DMS153 (cell line): ENCODE measurements at places on chromosomes 1 and 21.

DNA sequence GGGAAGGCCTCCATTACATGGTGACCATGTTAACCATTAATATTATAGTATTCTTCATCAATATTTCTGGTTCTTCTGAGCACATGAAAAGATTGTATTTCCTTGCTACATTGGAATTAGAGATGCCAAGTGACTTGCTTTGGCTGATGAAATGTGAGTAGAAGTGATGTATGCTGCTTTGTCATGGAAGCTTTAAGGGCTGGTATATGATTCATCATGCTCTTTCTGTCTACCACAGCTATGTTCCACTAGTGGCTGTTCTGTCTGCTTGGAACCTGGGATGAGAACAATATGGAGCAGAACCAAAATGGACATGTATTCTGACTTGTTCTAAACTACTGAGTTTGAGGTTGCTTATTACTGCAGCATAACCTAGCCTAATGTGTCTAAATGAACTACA is 163.3 kb downstream of the TM2D1 start:
- DNase-seq, result no peak

GRCh38 chr1:64410217-64410616 is 59.7 kb upstream of the CACHD1 start:
- DNase-seq, result no peak

GRCh38 chr1:211614615-211615014 is 35.7 kb upstream of the SLC30A1 start:
- DNase-seq, result no peak

- DNase-seq, result no peak
Observed at GRCh38 chr1:169892927-169893644, 610 bp downstream of the SCYL3 start.

DNA sequence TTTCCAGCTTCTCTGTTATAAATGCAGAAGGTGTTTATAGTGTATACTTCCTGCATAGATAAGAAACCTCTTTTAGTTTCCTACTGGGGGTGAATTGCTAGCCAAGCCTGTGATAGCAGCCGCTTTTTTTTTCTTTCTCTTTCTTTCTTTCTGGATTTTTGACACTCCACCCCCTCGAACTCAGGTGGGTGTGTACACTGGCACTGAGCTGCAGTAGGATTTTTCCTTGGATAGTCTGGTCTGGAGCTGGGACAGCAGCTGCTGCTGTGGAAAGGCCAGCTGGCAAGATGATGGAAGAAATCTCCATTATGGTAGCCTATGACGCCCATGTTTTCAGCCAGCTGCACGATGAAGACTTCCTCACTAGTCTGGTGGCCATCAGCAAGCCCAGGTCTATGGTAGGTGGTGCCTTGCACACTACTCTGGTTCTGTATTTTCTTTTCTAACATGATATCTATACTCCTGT is 122.5 kb upstream of the CACYBP start:
- DNase-seq, result peak; percentile 29

DNA sequence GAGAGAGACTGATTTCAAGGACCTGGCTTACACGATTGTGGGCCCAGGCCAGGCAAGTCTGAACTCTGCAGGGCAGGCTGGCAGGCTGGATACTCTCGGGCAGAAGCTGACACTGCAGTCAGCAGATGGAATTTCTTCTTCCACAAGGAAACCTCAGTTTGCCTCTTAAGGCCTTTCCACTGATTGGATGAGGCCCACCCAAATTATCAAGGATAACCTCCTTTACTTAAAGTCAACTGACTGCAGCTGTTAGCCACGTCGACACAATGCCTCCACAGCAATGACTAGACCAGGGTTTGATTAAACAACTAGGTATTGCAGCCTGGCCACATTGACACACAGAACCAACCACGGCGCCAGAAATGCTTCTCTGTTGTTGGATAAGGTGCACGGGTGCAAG is 130.5 kb downstream of the PSMG1 start:
- no peak for DNase-seq

GRCh38 chr1:63892632-63893395 is 119.0 kb downstream of the ROR1 start:
- peak; percentile 86 for DNase-seq

DNA sequence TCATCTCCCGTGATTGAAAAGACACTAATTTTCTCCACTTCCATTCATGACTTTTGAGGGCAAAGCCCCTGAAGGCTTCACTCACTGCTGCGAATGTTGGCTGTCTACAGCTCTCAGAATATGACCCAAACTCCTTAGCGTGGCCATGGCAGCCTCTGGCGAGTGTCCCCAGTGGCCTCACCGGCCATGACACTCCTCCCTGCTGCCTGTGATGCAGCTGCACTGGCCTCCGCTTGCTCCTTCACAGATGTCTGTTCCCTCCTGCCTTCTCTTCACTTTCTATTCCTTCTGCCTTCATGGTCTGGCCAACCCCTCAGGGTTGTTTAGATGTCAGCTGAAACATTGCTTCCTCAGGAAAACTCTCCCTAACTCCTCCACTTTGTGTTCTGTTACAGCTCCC is 30.8 kb upstream of the PTPRF start:
- no peak for DNase-seq

- DNase-seq, result no peak
Observed at GRCh38 chr1:67560580-67561255, 124.3 kb upstream of the GADD45A start.
